ENCODE measurements at places on chromosomes 16 and 17. TPM values are rescaled to one million over a fixed set of nuclear protein-coding genes. Genes with fewer than 3 reads are reported as not detected.

- DNase-seq = peak; percentile 7
Observed at GRCh38 chr16:59993101-59993500, 1259.0 kb upstream of the GOT2 start.

- DNase-seq = no peak
Observed at GRCh38 chr17:28078341-28079229, 36.1 kb downstream of the NLK start.

- DNase-seq = no peak
Observed at GRCh38 chr16:56282451-56282850, 91.2 kb downstream of the GNAO1 start.

DNA sequence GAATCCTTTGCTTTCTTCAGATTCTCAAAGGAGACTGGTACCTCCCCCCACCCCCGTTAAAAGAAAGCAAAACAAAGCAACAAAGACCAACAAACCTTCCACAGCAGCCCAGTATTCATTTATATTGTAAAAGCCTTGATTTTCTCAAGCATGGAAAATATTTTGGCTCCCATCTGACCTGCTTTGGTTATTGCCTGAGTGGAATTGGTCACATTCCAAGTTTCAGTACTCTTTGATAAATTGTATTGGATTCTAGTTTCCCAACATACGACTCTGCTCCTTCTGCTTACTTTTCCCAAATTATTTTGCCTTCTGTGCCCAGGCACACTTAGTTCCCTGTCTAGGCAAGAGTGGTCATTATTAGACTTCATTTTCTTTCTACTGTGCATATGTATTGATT lies 1.3 kb downstream of the ABCC11 start:
- DNase-seq = no peak

Gene YBX2
- total RNA-seq = 0.49 TPM

DNA sequence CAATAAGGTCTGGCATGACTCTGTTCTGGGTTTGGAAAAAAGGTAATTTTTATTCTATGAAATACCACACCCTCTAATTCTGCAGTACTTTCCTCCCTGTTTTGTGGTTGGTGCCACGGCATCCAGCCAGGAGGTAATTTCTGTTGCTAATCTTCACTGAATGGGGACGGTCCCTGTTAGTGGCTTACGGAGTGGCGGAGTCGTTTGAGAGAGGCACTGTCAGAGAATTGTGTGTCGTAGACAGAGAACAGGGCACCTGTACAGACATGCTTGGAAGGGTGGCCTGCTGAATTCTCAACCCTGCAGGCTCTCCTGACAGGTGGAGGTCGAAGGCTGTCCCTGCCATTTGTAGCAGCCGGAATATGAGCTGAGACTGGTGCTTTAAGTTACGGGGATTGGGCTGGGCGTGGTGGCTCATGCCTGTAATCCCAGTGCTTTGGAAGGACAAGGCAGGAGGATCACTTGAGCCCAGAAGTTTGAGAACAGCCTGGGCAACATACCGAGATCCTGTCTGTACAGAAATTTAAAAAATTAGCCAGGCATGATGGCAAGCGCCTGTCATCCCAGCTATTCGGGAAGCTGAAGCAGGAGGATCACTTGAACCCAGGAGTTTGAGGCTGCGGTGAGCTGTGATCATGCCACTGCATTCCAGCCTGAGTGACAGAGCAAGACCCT lies 33.2 kb downstream of the EEF2K start:
- DNase-seq = no peak

DNA sequence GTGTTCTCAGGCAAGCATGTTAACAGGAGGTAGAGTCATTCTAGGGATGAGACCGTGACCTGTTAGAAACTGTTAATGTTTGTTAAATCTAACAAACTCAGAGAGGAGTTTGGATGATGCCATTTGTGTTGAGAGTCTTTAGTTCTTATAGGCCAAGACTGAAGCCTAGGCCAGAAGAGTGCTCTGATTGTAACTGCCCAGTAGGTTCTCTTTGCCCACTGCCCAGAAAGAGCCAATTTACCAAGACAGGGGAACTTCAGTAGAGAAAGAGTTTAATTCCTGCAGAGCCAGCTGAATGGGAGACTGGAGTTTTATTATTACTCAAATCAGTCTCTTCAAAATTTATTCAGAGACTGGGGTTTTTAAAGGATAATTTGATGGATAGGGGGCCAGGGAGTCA lies 42.5 kb downstream of the ARHGAP44 start:
- no peak for DNase-seq

DNA sequence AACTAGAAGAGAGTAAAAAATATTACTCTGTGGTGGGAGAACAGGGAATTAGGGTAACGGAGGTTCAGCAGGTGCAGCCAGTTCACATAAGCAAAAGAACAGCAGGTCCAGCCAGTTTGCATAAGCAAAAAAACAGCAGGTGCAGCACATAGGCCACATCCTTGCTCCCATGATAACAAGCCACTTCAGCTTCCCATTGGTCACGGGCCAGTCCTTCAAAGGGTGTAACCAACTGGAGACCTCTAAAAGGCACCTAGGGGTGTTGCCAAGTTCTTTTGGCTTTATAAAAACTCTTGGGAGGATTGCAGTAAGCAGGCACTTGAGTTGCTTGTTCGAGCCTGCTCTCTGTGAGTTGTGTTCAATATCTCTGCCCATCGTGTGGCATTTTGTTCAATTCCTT lies 488.1 kb downstream of the XYLT1 start:
- no peak for DNase-seq

DNA sequence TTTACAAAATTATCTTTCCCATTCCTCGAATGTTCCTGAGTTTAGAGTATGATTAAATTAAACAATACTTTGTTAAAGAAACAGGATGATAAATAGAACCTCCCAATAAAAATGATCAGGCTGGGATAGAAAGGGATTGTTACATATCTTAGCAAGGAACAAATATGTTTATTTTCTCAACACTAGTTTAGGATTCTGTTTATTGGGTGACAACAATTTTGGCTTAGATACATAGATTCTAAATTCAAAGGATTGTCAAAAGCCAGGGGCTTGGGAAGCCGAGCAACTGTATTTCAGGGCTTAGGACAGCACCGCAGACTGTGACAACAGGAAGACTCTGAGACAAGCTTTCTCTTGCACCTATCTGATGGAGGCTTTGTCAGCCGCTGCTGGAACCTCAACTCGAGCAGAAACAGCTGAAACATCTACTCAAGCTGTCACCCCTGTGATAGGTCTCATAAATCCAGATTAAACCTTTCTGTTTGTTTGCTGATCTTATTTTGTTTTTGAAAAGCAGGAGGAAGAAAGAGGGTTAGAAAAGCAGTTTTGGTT lies 562.8 kb upstream of the ZFHX3 start:
- no peak for DNase-seq

Gene FBXO39
- not detected for total RNA-seq

DNA sequence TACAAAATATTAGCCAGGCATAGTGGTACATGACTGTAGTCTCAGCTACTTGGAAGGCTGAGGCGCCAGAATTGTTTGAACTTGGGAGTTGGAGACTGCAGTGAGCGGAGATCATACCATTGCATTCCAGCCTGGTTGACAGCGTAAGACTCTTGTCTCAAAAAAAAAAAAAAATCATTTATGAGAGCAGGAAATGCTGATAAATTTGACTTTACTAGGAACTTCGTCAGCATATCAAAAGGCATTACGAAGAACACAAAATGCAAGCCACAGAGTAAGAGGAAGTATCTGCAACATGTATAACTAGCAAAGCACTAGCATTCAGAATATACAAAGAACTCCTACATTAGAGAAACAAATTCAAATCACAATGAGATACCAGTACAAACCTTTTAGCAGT lies 279.3 kb downstream of the ZFHX3 start:
- DNase-seq = no peak

DNA sequence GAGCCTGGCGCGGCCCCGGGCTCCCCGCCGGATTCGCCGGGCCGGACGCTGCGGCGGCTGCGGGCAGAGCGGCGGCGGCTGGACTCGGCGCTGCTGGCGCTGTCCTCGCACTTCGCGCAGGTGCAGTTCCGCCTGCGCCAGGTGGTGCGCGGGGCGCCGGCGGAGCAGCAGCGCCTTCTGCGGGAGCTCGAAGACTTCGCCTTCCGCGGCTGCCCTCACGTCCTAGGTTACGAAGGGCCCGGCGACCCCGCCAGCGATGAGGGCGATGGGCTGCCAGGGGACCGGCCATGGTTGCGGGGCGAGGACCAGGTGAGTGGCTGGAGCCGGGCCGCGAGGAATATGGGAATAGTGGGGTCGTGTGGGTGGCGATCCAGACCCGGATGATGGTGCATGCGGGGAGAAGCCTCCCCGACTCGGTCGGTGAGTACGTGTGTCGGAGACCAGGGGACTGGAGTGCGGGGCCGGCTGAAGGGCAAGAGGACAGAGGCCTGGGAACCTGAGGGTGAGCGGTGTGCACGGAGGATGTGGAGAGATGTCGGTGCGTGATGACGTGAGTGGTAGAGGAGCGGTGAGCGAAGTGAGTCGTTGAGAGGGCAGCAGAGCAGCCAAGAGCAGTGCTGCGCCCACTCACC lies 517 bp downstream of the RUNDC1 start:
- peak; percentile 46 for DNase-seq

Gene CES4A
- 0.72 TPM for total RNA-seq

- no peak for DNase-seq
Observed at GRCh38 chr17:1592751-1593629, 30.4 kb upstream of the PITPNA start.

- no peak for DNase-seq
Observed at GRCh38 chr16:81586977-81587625, 142.5 kb downstream of the CMIP start.

Gene OR3A2
- not detected for total RNA-seq
